D341Med (cell line): ENCODE measurements at places on chromosomes 3 and 15.
A peak's percentile ranks its signal among the peaks of the same experiment; 100 is the strongest.

- DNase-seq, result no peak
Measured at GRCh38 chr3:188421151-188421821, 267.3 kb downstream of the LPP start.

DNA sequence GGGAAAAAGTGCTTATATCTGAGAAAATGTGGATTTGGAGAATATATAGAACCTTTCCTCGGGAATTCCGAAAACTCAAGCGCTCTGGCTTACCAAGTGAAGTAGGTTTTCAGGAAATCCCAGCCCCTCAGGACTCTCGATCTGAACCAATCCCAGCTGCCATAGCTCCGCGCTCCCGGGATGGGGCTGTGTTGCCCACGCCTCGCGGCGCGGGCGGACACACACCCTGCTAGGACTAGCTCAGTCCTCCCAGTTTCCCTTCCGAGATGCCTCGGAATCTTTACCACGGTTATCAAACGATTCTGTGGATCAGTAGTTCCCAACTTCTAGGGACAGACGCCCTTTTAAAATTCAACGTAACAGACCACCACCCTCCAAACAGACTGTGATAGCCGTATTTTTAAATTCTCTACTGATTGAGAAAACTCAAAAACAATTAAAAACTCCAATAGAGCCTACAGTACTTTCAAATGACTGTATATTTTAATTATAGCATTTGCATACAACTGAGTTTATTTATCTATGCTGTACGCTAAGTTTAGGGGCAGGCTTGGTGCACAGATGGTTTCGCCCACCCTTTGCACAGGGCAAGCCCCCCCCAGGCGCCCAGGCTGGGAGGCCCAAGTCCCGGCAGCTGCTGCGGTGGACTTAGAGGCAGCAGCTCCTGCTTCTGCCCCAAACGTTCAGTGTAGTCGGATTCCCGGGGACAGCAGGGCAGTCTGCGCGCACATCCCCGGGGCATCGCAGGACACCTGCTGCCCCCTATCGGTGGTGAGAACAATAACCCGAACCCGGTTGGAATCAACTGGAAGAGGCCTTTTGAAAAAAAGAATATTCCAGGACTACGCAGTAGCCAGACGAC, 52.3 kb downstream of the CCDC54 start:
- peak; percentile 92 for DNase-seq

DNA sequence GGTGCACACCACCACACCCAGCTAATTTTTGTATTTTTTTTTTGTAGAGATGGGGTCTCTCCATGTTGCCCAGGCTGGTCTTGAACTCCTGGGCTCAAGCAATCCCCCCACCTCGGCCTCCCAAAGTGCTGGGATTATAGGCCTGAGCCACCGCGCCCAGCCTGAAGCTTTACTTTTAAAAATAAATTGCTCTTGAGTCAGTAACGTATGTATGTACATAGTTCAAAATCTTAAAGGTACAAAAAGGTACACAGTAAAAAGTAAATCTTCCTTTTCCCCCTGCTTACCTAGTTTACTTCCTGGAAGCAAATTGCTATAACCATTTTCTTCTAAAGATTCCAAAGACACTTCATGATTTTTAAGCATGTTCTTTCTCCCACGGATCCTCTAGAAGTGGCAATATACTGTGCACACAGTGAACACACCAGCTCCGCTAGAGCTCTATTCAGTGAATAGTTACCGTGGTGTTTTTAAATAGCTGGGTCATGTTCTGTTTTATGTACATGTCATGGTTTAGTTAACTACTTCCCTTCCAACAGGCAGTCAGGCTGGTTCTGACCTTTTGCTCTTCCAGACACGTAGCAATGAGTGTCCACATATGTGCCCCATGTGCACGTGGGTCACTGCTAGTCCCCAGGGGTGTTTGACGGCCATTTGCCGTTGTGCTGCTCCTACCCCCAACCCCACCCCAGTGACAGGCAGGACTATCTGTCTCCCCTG, 82.1 kb downstream of the EEFSEC start:
- DNase-seq, result no peak

GRCh38 chr3:26106228-26106627, 316.3 kb downstream of the OXSM start:
- no peak for DNase-seq

DNA sequence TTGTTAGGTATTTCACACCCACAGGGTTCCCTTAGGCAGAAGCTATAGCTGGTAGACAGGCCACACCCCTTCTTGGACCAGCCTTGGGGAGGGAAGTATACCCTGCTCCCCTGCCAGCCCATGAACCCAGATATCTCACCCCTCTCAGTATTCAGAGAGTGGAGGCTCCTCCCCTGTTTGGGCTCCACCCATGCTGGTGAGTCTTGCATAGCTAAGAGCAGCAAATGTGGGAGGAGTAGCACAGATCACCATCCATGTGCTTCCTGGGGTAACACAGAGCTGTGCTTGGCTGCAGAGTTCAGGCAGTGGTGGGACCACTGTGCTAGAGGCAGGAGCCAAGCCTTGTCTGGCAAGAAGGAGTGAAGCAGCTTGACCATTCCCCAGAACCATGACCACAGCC, 427.2 kb downstream of the ZIC1 start:
- DNase-seq, result no peak

DNA sequence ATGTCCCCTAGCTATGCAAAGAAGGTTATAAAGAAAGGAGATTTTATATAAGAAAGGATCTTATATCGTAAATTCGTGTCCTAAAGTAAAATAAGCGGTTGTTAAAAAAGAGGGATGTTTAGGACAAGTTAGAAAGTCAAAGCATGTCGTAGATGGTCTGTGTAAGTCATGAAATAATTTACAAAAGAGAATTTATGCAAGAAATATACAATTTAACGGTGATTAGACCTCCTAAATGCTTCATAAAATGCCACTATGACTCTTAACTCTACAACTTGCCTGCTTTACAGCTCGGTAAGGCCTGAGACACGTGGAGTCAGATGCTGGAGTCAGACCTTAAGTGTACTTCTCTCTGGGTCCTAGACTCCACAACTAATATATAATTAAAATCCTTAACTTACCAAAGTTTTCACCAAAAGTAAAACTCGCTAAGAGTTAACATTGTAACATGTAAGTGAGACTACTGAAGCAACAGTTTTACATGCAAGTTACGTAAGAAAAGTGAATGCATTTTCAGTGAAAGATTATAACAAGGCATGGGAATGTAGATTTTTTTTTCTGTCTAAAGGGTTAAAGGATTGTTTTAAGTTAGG, 13.3 kb upstream of the SRPRB start:
- no peak for DNase-seq

GRCh38 chr3:191135175-191135574, 63.9 kb upstream of the OSTN start:
- no peak for DNase-seq

DNA sequence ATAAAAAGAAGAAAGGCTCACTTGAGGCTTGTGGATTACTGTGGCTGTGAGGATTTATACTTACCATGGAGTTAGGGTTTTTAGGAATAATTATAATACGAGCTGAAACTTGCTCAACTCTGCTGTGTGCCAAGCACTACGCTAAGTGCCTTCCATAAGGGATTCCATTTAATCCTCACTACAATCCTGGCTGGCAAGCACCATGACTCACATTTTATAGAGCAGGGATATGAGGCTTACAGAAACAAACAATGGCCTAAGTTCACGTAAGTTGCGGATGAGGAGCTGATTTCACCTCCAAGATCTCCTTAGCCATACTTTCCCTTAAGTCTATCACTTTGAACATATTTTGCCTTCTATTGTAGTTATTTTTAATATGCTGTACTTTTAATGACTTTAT, 43.9 kb upstream of the ARL8B start:
- peak; percentile 68 for DNase-seq

- no peak for DNase-seq
Measured at GRCh38 chr3:40971191-40972168, 227.8 kb upstream of the CTNNB1 start.

DNA sequence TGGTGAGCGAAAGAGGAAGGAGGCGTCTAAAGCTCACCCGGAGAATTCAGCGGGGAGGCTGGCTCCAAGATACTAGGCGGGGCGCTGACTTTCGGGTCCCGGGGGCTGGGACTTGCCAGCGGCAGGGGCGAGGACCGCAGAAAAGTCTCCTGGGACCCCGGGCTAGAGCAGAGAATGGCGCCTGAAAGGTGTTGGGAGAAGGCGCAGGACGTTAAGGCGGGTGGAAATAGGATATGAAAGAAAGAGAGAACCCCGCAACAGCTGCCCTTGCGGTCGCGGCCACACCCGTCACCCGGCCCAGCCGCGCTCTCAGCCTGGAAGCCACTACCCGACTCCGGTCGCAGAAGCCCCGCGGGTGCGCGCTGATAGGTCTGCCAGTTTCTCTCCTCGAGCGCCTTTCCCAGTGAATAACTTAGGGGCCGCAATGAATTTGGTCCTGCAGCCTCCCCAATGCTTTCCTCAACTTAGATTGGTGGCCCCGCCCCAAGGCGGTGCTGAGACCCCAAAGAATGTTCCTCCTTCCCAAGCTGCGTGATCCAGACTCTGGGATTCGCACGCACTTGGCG, 604 bp downstream of the LTK start:
- no peak for DNase-seq

DNA sequence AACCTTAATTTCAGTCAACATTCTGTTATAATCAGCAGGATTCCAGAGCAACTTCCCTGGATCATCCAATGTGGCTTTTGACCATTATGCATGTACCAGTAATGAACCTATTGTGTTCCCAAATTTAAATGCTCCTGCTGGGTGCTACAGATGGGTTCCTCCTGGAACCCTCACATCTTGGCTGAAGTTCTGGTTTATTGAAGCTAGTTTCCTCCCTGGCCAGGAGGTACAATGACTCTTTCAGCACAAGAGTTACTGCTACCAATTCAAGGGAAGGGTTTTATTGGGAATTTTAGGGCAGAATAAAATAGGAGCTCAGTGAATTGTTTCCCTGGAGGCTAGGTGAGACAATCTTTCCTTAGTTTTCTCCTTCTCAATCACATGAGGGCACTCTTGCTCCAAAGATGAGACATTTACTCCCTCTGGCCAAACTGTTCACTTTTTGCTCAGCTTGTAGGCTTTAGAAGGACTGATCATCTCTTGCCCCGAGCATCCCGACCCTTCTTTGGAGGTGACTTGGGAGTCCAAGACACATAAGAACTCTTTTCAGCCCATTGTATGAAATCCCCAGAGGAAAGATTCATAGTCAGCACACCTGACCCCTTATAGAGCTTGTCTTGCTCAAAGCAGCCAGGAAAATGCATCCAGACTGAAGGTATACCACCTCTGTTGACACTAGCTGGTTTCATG, 8.8 kb upstream of the NPHP3 start:
- peak; percentile 59 for DNase-seq

DNA sequence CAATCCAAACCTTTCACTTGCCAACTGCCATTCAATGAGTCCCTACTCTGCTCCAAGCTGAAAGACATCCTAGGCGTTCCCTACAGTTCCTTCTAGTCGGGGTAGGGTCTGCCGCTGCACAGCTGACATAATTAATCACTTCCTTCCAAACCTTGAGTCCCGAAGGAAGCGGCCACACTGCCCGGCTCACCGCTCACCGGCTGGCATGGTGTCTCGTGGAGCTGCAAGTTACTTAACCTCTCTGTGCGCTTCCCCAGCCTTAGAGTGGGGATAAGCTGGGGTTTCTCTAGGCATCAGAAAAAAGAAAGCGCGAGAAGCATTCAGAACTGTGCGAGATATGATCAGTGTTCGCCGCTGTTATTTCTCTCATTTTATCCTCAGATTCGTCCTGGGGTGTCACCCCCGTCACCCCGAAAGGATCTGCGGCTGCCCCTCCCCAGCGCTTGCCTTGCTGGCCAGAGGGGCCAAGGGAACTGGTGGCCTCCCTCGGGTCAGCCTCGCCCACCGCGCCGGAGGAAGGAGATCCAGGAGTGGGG, 748 bp downstream of the MRPS25 start:
- peak; percentile 63 for DNase-seq
